ENCODE measurements at places on chromosomes 5 and 9.

DNA sequence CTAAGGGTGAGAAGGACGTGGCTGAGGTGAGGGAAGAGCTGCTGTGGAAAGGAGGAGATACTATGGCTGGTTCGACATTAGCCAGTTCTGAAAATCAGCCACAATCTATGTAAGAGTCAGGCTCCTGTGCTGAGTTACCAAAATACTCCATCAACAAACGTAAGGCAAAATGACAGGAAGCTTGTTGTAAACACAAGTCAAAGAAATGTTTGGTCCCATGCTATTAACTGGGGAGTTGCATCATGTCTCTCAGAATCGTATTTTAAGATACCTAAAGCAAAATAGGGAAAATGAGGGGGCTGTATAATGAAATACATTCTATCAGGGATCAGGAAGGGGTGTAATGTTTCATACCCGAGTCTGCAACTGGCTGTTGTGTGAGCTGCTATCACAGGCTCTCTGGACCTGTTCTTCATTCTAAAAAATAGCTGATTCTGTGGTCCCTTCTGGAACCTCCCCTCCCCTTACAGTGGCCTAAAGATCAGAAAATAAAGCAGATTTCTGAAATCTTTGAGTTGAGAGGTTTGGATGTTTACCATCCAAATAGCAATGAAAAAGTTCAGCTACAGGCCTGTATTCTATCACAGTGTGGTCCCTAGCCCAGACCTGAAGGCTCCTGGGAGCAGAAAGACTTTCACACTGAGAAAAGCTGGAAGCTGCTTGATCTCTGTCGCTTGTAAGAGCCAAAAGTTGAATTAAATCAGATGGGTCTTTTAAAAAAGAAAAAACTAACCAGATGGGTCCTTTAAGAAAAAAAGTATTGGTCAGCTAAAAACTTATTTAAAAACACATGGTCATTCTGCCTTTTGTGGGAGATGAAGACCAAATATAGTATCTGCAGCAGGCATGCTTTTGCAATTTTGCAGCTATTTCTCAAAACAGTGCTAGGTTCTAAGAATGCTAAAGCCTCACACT is 97.8 kb upstream of the SMC5 start:
- no peak for DNase-seq

- DNase-seq, result no peak
Measured at GRCh38 chr5:458547-459353, 15.8 kb downstream of the EXOC3 start.

DNA sequence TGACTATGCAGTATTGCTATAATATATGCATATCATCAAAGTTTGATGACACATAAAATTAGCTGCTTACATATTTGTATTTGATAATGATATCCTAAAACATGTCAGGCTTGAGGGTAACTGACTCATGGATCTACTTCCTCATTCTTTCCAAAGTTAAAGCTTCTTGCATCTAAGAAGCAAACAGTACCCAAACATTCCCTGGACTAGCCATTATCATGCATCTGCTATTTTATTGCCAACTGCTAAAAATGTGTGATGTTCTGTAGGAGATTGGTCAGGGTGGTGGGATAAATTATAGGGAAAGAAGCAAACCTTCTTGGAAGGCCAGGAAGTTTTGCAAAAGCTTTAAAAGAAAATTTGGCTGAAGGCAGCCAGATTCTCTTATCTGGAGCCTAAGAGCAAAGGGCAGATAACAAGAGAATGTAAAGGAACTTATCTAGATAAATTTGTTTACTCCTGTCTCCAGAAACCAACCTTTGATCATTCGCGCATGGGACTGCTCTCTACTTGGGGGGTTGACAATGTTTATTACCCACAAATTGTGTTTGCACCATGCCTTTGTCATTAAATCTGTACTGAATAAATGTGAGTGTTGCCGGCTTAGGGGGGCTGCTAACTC is 604.1 kb upstream of the TLE4 start:
- no peak for DNase-seq

GRCh38 chr9:18611971-18612370 is 138.0 kb downstream of the ADAMTSL1 start:
- DNase-seq, result no peak

DNA sequence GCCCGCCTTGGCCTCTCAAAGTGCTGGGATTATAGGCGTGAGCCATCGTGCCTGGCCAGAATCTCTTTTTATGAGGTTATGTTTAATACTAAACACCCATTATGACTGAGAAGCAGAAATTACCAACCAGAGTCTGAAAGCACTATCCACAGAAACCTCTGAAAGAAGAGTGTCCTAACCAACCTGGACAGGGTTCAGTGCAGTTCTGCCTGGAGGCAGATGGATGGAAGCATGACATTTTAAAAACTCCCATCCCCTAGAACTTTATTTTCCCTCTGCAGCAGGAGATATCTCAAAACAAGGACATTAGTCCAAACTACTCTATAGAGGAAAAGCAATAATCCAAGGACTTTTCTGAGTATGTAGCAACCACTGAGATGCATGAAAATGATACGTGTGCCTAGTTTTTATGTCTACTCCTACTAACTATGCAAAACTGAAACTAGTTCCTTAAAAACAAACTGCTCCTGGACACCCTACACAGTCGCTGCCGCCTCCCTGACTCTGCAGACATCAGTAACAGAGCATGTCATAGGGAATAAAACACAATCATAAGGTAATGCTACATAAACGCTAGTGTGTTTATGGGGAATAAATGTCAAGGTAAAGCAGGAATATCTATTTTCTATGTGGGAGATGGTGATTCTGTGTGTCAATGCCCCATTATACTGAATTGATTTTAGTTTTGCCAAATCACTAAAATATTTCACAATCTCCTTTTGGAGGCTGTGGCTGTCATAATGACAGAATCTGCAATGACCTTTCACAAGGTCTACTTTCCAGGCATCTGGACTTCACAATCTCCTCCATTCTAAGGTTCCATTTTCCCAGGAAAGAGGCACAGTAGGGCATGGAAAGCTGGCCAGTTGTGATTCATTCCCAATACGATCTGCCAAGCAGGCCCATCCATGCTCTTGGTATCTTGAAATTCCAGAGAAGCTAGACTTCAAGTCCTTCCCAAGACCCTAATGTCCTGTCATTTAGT is 122.8 kb downstream of the SIL1 start:
- DNase-seq, result no peak

GRCh38 chr9:88339317-88339716 is 48.9 kb upstream of the SPIN1 start:
- no peak for DNase-seq

DNA sequence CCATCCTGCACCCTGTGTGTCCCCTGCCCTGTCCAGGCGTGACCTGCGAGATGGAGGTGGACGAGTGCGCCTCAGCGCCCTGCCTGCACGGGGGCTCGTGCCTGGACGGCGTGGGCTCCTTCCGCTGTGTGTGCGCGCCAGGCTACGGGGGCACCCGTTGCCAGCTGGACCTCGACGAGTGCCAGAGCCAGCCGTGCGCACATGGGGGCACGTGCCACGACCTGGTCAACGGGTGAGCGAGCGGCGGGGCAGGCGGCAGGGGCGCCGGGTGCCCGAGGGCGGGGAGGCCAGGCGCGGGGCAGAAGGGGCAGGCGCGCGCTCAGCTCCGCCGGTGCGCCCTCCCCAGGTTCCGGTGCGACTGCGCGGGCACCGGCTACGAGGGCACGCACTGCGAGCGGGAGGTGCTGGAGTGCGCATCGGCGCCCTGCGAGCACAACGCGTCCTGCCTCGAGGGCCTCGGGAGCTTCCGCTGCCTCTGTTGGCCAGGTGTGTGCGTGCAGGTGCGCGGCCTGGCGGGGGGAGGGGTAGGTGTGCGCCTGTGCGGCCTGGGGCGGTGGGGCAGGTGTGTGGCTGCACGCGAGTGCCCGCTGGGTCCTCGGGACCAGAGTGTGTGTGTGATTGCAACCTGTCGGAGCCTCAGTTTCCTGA is 10.0 kb downstream of the CRB2 start:
- no peak for DNase-seq

GRCh38 chr5:172303572-172304335 is 20.2 kb upstream of the UBTD2 start:
- no peak for DNase-seq

GRCh38 chr9:16501726-16502125 is 368.7 kb downstream of the BNC2 start:
- DNase-seq, result no peak

Measured in osteocyte (in vitro differentiated cells).